ENCODE measurements at places on chromosomes 7 and 10.

DNA sequence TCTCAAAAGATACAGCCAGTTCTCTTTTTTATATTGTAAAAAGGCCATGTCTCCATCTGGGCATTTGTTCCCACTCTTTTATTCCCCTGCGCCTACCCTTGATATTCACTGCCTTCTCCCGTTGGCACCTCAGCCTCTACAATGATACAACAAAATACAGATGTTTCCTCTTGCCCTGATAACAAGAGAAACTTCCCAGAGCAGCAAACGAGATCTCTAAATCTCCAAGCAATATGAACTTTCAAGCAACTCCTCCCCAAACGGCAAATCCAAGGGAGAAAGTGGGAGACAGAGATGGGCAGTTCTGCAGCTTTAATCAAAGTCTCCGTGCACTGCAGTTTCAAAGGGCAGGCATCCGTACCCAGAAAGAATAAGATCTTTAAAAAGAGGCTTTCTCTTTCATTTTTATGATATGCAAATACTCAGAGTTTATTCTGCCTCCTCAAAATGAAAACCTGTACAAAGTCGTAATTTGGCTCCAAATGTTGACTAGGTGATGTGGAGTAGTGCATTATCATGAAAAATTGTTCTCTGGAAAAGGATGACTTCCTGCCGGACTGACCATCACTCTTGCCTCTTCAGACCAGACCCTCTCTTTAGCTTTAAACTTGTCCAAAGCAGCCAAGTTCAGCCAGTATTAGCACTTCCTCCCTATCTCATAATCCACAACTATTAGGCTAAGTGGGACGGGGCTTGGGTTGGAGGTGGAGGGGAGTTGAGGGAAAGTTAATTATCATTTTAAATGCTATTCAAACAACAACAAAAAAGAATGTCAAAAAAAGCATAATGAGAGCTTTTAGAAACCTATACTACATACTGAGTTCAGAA, 682 bp downstream of the HGF start:
- DNase-seq = no peak

DNA sequence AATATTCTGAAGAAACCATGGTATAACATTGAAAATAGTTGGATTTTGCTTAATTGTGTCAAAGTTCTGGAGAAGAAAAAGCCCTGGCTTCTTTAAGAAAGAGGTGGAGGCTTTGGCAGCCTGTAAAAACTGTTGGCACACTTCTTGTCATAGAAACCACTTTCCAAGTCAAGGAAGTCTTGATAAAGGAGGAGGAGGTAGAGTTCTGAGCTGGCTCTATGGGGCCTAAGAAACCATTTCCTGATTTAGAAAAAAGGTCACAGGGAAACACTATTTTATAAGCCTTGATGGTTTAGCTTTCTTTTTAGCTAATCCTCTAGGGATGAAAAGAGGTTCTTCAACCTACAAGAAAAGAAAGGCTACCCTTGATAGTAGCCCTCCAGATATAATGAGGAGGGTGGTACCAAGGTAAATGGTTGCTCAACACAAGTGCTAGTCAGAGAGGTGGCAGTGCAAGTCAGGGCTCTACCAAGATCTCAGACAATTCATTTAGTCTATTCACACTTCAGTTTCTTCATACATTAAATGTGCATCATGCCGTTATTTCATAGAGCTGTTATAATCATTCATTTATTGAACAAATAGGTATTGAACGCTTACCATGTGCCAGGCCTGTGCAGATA, 346.9 kb downstream of the RNLS start:
- DNase-seq = no peak

GRCh38 chr7:159154243-159154642, 9.6 kb upstream of the VIPR2 start:
- no peak for DNase-seq

GRCh38 chr10:132069849-132070182, 4.1 kb downstream of the JAKMIP3 start:
- DNase-seq = no peak

- no peak for DNase-seq
These were observed 32.5 kb upstream of the OTUD1 start for GRCh38 chr10:23406409-23406808.

GRCh38 chr7:129388333-129389098, 45.7 kb upstream of the STRIP2 start:
- DNase-seq = no peak

DNA sequence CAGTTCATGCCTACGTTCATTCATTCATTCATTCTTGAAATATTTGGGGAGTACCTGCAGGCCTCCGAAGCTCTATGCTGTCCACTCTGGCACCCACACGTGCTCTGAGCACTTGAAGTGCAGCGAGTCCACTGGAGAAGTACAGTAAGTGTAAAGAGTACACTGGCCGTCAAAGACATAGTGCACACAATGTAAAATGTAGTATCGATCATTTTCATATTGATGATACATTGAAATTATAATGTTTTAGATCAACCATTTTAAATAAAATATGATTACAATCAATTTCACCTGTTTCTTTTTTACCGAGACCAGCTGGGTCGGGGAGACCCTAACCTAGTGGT, 37.0 kb upstream of the PURB start:
- DNase-seq = no peak

DNA sequence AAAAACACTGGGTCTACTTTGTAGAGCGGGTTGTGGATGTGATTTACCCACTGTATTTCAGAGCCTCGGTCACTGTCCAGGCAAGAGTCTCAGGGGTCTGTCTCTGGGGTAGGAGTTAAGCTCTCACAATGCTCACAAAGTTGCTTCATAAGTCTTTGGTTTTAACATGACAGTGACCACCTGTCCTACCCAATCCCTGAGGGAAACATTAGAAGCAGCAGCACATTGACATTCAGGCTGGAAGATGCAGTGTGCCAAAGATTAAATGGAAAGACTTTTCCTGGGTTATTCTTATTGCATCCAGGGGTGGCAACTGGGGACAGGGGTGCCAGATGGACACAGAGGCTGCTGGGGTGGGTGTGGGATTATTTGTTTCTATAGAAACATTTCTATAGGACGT, 330.0 kb downstream of the RNLS start:
- no peak for DNase-seq

DNA sequence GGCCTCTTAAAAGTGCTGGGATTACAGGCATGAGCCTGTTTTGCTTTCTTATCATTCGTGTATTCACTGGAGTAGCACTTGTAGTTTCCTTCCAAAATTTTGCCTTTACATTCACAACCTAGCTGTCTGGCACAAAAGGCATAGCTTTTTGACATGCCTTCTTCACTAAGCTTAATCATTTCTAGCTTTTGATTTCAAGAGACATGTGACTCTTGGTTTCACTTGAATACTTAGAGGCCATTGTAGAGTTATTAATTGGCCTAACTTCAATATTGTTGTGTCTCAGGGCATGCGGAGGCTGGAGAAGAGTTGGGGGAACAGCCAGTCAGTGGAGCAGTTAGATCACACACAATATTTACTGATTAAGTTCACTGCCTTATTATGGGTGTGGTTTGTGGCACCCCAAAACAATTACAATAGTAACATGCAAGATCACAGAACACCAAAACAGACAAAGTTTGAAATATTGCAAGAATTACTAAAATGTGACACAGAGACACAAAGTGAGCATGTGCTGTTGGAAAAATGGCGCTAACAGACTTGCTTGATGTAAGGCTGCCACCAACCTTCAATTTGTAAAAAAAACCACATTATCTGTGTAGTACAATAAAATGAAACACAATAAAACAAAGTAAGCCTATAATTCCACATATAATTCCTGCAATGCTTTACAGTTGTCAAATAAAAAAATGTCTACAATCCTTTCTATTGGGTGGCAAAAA, 43.1 kb downstream of the BRAF start:
- no peak for DNase-seq
